Stimulated activated CD4-positive, alpha-beta T cell treated with anti-CD3 and anti-CD28 coated beads, Interleukin-1b, Interleukin-23, amount 100 ng/mL, for 24 hours (primary cell): ENCODE measurements at places on chromosomes 4 and X.

GRCh38 chr4:181376058-181376457 is 867.1 kb upstream of the TENM3 start:
- no peak for DNase-seq

DNA sequence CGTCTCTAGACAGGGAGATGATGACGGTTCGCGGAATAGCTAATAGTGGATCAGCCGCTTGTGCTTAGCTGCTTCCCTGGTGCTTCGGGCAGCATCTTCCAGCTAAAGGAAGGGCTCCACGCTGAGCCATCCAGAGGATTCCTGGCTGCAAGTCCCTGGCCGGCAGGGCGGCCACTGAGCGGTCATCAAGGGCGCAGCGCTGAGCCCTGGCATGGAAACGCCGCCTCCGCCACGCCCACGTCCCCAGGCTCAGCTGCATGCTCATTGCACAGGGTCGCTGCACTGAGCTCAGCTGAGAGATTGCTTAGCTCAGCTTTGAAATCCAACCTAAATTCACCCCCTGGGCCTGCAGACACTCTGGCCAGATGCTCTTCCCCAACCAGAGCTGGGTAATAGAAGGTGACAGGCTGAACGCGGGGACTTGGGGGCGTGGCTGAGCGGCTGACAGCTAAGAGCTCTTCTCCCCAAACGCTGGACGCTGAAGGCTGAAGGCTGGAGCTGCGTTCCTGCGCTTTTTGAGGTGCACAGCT is 118.2 kb upstream of the KIT start:
- no peak for DNase-seq

DNA sequence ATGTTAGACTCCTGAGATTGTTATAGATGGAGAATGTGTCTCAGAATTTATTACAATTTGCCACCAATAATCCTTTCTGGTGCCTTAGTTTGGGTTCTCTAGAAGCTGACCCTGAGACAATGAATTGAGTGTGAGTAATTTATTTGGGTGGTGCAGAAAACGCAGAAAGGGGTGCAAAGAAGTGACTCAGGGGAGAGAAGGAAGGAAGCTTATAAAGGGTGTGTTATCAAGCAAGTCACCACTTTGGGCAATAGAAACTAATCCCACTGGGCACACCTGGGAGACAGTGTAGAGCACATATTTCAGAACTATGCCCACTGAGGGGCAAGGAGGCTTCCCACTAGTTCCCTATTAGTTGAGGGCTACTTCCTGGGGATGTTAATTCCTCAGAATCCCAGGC is 320.6 kb downstream of the MID1IP1 start:
- no peak for DNase-seq

GRCh38 chrX:23857363-23857762 is 50.4 kb downstream of the APOO start:
- no peak for DNase-seq

DNA sequence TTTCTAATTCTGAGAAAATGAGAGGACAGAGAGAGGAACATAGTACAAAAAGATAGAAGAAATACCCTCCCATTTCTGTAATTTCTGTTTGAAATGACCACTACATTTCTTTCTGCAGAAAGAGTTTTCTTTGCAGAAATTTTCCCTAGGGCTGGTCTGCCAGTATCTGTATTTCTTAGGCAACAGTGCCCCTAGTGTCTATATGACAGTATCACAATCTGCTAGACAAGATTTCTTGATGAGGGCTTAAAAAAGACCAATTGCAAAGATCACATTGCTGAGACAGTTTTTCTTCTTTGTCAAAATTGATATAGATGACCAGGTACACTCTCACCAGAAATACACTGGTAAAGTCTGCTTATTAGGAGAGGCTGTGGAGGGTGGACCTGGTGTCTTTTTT is 81.0 kb upstream of the ZDHHC15 start:
- no peak for DNase-seq

DNA sequence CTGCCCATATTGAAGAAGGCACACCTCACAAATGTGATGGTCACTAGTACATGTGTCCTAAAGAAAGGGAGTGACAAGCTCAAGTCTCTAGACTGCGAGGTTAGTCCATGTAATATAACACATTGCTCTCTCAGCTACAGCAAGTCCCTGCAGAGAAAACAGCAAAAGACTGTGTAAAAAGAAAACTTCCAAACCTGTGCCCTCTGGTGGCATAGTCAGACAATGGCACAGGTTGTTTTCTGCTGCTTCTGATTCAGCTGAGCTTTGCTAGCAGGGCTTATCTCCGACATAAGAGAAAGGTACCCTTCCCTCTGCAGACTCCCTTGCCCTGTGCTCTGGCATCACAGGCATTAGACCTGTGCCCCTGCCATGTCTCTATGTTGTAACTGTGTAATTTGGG is 1.4 kb upstream of the SERPINA7 start:
- no peak for DNase-seq

DNA sequence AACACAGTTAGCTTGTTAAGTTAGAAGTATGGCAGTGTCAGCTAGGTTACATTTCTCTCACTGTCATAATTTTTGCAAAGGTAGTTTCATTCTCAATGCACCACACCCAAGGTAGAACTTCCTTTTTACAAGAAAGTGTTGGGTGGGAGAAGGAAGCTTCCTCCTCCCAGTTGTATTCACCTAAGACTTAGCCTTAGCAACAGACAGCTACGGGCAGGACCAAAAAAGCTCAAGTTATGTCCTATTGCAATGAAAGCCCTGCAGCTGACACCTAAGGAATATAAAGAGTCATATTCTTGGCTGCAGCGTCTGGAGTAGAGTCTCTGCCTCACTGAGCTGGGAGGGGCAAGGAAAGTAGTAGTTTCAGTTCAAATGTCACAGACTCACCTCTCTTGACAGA is 25.1 kb upstream of the PRDM8 start:
- DNase-seq = no peak

GRCh38 chr4:77310931-77311330 is 153.9 kb downstream of the CCNG2 start:
- DNase-seq = no peak

GRCh38 chr4:57249083-57249482 is 138.9 kb upstream of the IGFBP7 start:
- DNase-seq = no peak

GRCh38 chr4:48698029-48698971 is 81.8 kb downstream of the FRYL start:
- no peak for DNase-seq

DNA sequence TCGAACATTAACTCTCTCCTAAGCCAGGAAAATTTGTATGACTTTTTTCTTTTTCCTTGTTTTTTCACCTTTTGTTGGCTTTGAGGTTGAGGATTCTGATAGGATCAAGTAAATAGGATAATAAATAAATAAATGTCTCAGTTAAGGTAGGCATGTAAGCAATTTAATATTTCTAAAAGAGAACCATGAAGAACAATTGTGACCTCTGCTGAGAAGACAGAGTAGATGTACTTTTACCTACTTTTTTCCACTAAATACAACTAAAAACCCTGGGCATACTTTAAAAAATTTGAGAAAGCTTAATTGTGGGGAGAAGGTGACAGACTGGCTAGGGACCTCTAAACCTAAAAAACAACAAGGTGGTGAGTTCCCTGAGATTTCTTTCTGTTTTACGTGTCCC is 31.6 kb upstream of the CLNK start:
- no peak for DNase-seq

- DNase-seq = no peak
Measured at GRCh38 chr4:150145946-150146340, 67.7 kb downstream of the DCLK2 start.

DNA sequence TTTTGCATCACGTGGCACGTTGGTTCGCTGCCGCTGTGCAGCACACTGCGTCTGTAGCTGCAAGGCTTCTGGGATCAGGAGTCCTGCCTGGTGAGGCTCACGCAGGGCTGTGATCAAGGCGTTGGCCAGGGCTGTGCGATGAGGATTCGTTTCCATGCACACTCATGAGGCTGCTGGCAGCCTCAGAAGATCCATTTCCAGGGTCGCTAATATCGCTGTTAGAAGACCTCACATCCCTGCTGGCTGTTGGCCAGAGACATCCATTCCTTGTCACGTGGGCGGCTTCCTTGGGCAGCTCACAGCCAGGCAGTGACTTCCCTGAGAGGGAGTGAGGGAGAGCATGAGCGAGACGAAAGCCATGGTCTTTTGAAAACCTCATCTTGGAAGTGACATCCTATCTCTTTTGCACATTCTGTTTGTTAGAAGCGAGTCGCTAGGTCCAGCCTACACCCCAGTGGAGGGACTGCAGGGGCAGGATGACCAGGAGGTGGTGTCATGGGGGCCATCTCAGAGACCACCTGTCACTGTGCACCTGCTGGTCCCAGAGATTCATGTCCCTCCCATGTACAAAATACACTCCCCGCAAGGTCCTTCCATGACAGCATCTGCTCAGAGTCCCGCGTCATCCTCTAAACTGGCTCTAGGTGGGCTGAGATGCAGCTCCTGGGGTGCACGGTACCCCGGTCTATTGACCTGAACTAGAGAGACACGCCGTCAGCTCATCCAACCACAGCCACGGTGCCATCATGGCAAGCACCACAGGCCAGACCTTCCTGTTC is 12.2 kb downstream of the RGS12 start:
- no peak for DNase-seq

GRCh38 chr4:89800012-89800516 is 36.9 kb downstream of the SNCA start:
- DNase-seq = no peak

- DNase-seq = no peak
Measured at GRCh38 chr4:78689261-78689660, 86.9 kb upstream of the BMP2K start.

- no peak for DNase-seq
Measured at GRCh38 chrX:111372086-111372485, 39.9 kb downstream of the DCX start.

- no peak for DNase-seq
Measured at GRCh38 chr4:134216411-134216810, 14.8 kb upstream of the PABPC4L start.

DNA sequence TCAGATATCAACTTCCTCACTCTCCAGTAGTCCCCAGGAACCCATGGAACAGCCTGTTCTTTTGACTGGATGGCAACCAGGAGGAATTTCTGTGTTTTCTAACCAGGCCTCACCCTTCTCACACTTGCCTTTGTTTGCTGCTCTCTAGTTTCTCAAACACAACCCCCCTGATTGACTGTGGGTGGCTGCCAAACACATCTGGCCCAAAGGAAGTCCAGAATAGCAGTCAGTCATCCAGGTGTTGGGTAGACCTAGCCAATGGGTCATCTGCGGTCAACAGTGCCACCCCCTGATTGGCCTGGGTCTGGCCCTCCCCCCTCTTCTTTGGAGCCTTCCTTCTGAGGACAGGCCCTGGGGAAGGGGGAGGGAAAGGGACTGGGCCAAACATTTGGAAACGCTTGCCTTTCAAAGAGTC is 53.7 kb downstream of the MSX1 start:
- DNase-seq = no peak

DNA sequence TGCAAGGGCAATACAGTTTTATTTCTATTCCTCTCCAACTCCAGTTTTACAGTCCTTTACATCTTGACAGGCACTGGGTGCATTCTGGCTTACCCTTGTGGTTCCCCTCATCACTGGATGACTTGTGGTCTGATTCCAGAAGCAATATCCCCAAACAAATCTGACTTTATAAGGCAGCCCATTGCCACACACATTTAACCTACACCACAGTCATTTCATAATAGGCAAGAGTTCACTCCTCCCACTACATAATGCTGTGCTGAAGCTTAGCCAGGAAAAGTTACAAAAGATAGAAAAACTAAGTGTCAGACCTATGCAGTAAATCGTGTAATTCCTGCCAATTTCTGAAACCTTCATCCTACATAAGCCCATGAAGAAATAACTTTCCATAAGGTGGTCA is 82.9 kb upstream of the MID1IP1 start:
- DNase-seq = no peak

GRCh38 chr4:28179126-28179525 is 1318.5 kb downstream of the STIM2 start:
- no peak for DNase-seq

- DNase-seq = no peak
Measured at GRCh38 chrX:134982748-134983147, 8.0 kb upstream of the SMIM10 start.

DNA sequence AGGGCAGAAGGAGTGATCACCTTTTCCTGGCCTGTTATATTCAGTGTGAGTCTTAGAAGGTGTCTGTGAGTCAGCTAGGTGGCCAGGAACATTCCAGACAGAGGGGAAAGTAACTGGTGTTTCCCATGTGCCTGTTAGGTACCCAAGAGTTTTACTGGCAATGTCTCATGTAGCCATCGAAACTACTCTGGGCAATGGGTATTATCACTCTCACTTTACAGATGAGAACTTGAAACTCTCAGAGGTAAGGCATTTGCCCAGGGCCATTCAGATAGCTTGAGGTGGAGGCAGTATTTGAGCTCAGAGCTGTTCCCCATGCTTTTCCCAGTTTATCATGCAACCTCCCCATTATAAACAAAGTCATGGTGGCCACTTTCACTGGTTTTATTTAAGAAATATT is 80.4 kb upstream of the NHS start:
- no peak for DNase-seq

- DNase-seq = no peak
Measured at GRCh38 chr4:38563707-38564495, 100.1 kb upstream of the KLF3 start.

DNA sequence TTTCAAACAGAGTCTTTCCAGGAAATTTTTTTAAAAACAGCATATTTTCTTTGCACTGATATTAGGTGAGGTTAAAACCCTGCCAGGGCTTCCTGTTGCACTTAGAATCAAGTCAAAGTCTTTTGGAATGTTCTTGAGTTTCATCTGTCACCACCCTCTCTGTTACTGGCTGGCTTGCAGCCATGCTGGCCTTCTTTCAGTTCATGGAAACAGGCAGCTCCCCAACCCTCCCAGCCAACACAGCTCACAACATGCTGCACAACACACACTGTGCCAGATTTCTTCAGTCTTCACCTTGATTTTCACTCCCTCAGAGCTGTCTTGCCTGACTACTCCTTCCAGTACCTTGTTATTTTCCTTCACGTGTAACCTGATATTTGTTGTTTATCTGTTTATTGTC is 129.5 kb downstream of the KCNIP4 start:
- DNase-seq = no peak

- no peak for DNase-seq
Measured at GRCh38 chrX:72609313-72609712, 36.7 kb upstream of the HDAC8 start.

DNA sequence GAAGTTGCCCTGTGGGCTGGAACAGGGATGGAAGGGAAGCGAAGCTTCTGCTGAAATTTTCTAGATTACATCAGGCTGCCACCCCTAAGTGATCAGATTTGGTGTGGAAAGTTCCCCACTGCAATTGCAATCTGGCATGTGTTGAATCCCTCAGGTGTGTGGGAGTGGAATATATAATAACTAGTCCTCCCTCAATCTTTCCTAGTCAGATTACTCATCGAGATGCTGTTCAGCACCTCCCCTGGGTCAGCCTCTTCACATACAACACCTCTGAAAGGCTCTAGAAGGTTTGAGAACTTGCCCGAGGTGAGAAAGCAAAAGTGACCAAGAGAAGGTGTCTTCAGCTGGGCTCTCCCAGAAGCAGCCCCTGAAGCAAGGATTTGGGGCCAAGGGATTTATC is 336.8 kb downstream of the BCOR start:
- no peak for DNase-seq

GRCh38 chrX:108590496-108590895 is 145.9 kb downstream of the IRS4 start:
- no peak for DNase-seq
